ENCODE measurements at places on chromosomes 7 and 10.

GRCh38 chr10:121687095-121687813, 89.0 kb upstream of the FGFR2 start:
- no peak for DNase-seq

GRCh38 chr10:130481936-130482335, 345.7 kb downstream of the GLRX3 start:
- DNase-seq, result no peak

DNA sequence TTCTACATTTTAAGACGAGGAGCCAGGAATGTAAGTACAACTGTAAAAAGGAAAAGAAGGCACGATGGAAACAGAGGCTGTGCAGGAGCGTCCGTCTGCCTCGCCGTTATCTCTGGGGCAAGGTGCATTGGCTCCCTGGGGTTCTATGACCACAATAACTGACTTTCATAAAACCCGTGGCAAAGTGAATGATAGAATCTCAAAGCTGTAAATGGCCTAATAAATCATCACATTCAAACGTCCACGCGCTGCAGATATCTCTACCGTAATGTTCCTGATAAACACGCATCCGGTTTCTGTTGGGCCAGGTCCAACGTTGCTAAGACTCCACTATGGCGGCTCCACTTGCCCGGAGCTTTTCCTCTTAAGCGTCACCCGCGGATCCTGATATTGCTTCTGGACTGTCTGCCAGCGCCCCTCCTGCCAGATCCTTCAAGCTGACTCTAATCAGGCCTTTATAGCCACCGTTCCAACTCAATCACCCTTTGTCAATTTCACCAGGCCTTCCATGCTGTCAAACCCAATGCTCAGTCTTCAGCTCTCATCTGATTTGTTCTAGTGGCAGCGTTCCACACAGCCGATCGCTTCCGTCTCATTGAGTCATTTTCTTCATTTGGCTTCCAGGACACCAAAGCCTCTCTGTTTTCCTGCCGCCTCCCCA, 265.6 kb upstream of the FOXK1 start:
- peak; percentile 5 for DNase-seq

DNA sequence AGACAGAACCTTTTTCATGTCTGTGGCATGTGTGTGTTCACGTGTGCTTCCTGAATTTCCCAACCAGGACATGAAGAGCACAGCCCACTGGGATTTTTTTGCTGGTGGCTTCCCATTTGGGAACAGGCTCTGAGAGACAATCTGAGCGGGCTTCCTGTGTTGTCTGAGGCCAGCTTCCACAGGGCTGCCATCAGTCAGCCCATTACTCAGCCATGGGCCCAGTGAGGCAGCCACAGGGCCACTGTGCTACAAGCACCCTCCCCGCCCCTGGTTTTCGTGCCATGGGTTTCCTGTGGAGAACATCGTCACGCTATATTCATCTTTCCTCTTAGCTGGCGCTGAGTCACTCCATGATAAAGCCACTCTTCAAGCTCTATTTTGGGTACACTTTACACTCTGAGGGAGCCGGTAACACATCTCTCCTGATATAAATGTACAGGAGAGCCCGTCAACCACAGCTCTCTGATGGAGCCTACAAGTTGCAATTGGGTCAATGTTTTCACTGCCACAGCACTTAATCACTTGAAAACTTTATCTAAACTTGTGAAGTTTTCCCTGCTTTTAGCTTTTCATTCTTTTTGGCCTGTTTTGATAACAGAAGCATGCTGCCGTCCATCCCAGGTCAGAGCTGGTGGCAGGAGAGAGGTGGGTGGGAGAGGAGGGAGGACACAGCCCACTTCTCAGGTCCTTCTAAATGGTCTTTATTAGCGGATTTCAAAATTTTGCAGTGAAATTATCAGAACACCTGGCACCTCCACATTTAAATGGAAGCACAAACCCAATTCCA, 96.9 kb downstream of the HIPK2 start:
- peak; percentile 77 for DNase-seq

Data from hematopoietic multipotent progenitor cell treated with erythropoietin and hydrocortisone succinate and interleukin-3 and kit ligand, for 8 days (in vitro differentiated cells).